ENCODE measurements at places on chromosomes 6 and 20.

GRCh38 chr6:7051780-7052442 is 55.9 kb upstream of the RREB1 start:
- no peak for DNase-seq

DNA sequence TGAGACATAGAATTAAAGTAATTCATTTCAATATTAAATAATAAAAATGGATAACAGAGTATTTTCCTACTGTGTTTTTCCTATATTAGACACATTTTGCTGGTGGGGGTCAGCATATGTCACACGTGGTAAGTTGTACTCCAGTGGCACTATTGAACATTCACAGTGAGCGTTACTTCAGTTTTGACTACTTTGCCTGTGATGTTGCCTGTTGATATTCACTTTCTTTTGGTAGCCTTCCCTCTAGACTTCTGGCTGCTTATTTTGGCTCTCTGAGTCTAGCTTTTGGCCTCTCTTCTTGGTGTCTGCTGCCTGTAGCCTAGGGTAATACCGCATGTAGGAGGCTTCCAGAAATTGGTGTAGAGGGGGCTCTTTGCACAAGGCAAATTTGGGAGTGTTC is 64.4 kb upstream of the TFB1M start:
- no peak for DNase-seq

- DNase-seq: no peak
Observed at GRCh38 chr6:38503960-38504682, 135.6 kb downstream of the BTBD9 start.

- no peak for DNase-seq
Observed at GRCh38 chr6:51529240-51529639, 558.2 kb downstream of the PKHD1 start.

DNA sequence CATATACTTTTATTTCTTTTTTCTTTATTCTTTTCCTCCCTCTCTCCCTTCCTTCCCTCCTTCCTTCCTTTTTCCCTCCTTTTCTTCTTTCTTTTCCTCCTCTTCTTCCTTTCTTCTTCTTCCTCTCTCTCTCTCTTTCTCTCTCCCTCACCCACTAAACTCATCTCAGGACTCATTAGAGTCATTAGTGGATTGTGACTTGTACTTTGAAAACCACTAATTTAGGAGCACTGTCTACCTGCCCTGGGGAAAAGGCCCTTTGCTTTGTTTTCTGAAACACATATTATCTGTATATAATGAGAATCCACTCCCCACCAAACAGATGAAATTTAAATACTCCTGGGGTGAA is 68.7 kb upstream of the CEP85L start:
- no peak for DNase-seq

GRCh38 chr20:48531505-48531904 is 296.3 kb downstream of the PREX1 start:
- DNase-seq: peak; percentile 37

- no peak for DNase-seq
Observed at GRCh38 chr6:41571021-41571780, 25.0 kb downstream of the FOXP4 start.

DNA sequence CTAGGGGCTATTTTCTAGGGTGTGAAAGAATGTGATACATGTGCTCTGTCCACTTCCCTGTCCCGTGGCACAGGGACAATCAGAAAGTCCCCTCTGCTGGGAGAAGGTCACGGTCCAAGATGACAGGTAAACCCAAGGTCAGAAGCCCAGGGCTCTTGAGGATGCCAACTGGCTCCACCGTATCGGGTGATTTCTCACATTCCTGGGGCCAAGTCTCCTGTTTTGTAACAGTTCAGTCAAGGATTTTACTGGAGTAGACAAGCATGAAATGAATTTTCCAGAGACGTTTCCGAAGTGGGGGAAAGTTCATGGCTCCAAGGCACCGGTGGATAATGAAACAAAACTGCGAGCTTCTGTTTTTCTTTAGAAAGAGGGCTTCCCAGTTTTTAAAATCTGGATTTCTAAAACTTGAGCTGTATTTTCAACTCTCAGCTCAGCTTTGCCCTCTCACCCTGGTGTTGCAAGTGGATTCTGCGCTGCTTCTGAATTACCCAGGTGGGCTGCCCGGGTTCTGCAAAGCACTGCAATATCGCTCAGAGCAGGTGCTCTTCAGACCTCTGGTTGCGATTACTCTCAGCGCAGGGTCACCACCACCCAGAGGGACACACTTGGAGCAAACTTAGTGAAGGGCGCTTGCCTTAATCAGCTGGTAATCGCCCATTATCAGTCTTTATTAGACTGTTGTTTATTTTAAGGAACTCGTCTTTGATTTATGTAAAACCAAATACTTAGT is 64.4 kb upstream of the TMEM170B start:
- no peak for DNase-seq

DNA sequence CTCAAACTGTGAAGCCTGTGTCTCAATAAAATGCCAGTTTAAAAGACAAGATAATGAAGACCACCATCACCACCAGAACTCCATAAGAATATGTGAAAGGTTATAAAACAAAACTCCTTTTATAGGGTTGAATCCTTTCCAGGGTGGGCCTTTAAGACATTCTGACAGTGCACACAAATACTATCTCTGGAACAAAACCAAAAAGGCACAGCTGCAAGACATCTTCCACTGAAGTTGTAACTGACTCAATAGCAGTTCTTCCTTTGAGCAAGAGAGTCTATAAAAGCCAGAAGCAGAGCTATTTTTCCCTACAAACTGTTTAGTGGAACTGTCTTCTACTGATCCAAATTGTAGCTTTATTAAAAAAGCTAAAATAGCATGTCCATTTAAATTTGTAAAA is 81.6 kb downstream of the EPB41L2 start:
- DNase-seq: no peak

DNA sequence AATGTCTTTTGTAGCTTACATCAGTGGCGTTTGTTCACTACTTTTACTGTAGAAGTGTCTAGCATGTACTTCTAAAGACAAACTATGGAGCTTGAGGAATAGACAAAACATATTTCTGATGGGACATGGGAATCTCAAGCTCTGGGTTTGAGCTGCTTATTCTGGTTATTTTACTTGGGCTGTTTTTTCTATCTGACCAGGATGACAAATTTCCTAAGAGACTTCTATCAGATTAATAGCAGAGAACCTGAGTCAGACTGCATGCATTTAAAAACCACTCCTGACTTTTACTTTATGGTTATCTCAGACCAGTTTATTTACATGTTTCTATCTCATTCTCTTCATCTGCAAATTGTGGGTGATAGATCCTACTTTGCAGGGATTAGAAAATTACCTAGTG is 1282.3 kb upstream of the GJE1 start:
- DNase-seq: no peak

GRCh38 chr6:34546551-34547321 is 9.4 kb downstream of the SPDEF start:
- no peak for DNase-seq

DNA sequence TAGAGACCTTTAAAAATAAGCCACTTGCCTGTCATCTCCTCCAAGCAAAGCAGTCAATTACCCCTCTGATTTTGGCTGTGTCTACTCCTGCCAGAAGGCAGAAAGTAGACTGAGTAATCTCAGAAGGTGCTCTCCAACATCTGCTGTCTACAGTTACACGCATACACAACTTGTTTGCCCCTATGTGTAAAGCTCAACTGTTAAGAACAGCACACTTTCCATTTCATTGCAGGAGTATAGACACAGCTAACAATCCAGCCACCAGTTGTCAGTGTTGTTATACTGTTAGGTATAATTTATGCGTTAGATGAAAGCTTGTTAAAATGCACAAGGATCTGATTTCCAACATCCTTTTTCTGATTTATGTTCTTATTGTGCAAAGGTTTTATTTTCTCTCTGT is 88.2 kb downstream of the SAMD3 start:
- DNase-seq: no peak

DNA sequence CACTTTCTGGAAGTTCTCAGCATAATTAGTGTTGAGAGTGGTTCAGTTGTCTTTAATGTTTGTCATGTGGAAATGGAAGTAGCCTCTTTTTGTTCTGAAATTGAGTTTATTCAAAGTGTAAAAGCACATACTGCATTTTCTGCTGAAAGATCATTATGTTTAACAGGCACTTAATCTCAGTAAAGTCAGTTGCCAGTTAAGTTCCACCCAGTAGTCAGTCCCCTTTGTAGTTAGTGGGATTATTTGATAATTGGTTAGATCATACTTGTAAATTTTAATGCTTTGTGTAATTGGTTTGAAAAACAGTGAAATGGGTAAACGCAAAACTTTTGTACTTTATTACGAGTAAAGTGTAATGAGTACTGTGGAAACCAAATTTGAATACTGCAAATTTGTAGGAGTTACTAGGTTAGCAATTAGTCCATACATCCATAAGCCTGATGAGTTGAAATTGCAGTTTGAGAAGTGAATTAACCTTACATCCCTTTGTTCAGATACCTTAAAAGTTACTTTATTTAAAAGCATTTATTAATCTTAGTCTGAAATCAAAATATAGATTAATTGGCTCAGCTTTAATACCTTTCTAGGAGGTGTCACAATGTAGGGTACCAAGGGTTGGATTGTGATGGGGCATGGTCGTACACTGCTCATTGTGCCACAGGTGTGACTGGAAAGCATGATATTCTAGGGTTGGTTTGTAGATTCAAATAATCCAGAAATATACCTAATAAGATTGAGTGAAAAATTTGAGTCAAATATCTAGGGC is 4.4 kb downstream of the SRSF6 start:
- DNase-seq: no peak

DNA sequence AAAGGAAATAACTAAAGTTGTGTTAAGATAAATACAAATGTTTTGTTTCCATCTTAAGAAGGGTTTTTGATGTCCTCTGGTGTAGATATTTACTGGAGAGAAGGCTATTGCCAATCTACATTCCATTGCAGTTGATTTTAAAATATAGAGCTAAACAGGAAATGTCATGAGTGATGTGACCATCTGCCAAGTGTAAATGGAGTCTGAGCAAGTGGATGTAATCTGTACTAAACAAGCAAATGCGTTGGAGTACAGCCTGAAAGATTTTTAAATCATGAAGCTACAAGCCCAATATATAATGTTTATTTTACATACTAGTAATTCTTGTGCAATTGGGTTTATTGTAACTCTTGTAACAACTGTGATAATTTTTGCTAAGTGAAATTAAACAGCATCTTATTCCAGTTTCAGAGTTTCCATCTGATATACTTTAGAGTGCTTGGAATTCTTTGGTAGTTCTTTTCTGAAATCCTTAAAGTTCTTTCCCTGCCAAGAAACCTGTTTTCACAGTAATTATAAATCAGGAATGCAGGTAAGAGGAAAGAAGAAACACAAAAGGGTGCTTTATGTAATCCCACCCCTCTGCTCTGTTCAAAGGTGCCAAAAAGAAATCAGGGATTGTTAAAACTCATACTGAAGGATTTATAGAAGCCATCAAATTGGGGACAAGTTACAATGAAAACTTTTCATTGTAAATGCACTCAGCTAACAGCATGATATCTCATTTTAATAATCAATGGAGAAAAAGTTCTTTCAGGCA is 47.2 kb upstream of the FLRT3 start:
- no peak for DNase-seq

DNA sequence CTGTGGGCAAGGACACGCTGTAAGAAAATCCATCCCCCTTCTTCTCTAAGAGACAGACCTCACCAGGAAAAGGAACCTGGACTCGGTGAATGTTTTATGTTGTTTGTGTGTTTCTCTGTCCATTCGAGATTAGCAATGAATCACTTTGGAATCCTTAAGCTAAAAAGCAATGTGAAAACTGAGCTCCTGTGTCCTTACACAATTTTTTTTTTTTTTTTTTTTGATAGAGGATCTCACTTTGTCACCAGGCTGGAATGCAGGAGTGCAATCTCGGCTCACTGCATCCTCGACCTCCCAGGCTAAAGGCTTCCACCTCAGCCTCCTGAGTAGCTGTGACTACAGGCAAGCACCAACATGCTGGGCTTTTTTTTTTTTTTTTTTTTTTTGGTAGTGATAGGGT is 32.1 kb downstream of the BFSP1 start:
- peak; percentile 2 for DNase-seq

DNA sequence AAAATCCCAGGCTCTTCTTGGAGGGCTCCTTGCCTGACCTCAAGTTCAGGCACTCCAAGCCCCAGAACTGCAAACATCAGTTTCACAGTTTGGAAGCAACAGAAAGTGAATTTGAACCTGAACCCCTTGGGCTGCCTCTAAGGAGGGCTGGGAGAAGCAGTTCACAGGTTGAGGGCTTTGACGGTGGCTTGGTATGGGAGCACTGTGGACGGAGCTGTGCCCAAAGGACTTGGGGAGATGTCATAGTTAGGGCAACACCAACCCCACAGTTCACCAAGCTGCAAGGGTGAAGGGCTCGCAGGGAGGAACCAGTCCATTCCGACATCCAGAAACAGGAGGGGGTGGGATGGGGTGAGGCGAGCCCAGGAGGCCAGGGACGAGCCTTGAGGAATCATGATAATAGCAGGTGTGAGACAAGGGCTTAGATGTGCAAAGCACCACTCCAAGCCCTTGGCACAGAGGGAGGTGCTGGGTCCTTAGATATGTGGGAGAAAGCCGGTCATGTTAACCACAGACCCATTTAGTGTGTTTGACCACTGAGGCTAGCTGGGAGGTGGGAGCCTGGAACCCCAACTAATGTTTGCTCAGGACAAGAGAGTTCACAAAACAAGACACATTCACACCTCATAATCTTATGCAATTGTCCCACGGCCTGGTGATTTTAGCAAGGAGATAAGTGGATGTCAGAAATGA is 4.3 kb downstream of the CEBPB start:
- DNase-seq: no peak

- DNase-seq: peak; percentile 62
Observed at GRCh38 chr20:5041433-5041832, 40.1 kb upstream of the SLC23A2 start.

DNA sequence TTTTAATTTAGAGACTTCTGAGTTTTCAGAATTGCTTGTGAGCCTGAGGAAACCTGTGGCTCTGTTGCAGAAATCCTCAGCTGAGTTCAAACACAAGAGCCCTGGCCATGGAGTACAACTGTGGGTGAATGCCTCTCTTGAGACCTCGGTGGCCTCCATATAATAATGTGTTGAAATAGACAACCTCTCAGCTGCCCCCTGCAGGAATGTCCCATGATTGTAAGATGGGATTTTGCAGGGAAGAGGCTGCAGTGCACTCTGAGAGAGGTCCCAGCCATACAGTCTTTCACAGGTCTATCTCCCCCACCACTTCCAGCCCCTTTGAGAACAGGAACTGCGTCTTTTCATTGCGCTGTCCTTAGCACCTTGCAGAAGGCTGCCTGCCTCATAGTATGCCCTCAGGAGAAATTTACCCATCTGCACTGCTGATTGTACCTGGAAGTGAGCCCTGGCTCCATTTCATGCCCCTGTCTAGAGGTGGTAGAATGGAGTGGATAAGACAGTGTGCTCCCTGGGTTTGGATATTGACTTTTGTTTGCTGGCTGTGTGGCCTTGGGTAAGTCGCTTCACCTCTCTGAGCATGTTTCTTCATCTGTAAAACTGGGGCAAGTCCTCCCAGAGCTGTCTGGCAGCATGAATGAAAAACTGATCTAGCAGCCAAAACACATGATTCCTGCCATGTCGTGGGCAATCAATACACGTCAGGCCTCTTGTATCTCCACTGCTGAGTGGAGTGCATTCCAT is 16.8 kb upstream of the CDH22 start:
- no peak for DNase-seq

Data from fibroblast of skin of left biceps (primary cell).